ENCODE measurements at places on chromosomes 5 and 9. TPM values are rescaled to one million over a fixed set of nuclear protein-coding genes. Genes with fewer than 3 reads are reported as not detected.

GRCh38 chr5:176762489-176762888, 47.9 kb upstream of the UNC5A start:
- no peak for DNase-seq

GRCh38 chr9:68508547-68508946, 32.1 kb downstream of the TMEM252 start:
- DNase-seq: no peak

GRCh38 chr5:164431634-164432304, 926.4 kb downstream of the MAT2B start:
- peak; percentile 16 for DNase-seq

GRCh38 chr5:75886706-75887105, 169.5 kb upstream of the POC5 start:
- DNase-seq: peak; percentile 5

The HTR4 gene
- total RNA-seq: not detected

Measured in muscle of leg (tissue), 16 donors.